NCI-H1048 (cell line): ENCODE measurements at places on chromosomes 12 and 14.

- DNase-seq = no peak
These were observed 286.0 kb downstream of the ZFP36L1 start for GRCh38 chr14:68506645-68507419.

GRCh38 chr12:130097798-130098255 lies 64.4 kb upstream of the FZD10 start:
- no peak for DNase-seq

GRCh38 chr12:91383099-91383498 lies 200.5 kb upstream of the DCN start:
- DNase-seq = no peak

DNA sequence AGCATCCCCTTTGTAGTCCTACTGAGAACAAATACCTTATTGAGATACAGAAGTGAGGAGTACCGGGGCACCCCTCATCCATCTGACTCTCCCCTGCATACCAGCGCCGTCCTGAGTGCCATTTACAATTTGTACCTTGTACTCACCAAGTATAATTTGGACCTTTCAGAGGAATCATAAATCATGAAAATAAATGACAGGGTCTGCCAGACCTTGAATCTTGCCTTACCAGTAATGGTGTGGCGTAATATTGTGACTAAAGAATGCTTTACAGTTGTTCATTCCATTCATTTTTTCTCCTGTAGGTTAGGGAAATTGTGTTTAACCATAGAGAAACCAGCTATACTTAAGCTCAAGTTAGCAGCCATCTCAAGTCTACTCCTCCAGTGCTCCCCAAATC lies 243.7 kb upstream of the RGS6 start:
- DNase-seq = no peak

DNA sequence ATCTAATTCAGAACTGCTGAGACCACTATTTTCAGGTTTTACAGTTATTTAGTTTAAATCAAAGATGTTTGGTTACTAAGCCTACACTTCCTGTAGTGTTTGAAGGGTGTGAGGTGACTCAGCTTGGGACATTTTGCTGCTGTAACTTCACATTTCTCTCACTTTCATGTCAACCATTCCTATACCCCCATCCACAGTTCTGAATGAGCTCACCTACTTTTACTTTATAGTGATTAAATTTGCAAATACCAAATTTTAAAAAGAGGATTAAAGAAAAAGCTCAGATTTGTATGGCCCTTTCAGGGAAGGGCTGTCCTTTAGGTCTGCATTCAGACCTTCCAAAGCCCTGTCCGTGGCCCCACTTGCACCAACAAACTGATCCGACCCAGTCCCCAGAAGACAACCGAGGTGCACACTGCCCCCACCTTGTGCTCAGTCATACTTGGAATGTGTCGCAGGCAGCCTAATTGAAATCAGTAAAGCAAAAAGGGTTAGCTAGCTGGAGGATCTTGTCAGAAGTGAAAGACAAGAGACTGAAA lies 174.4 kb downstream of the MON2 start:
- no peak for DNase-seq

- DNase-seq = no peak
These were observed 90.3 kb downstream of the DUSP6 start for GRCh38 chr12:89261982-89262381.

DNA sequence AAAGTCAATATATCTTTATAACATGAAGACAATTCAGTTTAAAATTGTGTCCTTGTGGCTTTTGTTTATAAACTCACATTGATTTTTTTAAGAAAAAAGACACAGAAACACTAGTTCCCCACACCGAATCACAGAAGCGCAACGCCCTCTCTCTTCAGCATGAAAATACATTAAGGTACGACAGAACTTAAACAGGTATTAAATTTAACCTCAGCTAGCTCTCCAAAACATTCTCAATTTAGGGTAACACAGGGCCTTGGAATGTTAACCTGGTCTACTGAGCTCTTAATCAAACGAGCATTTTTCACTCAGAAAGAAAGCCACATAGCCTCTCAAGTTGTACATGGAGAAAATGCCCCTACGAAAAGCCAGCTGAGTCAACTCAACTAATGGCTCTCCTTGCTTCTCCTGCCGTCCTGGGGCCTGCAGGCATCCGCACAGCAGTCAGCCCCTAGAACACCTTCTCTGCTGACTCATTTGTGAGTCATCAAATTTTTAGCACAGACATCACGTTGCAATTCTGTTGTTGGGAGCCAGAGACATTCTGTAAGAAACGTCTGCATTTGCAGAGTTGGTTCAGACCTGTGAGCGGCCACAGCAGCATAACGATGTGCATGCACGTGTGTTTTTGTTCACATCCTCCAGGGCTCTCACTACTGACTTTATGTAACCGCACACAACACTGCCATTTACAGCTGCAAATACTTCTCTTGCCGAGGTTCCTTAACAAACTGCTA lies 141.6 kb downstream of the ITPR2 start:
- DNase-seq = no peak
